NCI-H524 (cell line): ENCODE measurements at places on chromosomes 13 and 19.
A peak's percentile ranks its signal among the peaks of the same experiment; 100 is the strongest.

DNA sequence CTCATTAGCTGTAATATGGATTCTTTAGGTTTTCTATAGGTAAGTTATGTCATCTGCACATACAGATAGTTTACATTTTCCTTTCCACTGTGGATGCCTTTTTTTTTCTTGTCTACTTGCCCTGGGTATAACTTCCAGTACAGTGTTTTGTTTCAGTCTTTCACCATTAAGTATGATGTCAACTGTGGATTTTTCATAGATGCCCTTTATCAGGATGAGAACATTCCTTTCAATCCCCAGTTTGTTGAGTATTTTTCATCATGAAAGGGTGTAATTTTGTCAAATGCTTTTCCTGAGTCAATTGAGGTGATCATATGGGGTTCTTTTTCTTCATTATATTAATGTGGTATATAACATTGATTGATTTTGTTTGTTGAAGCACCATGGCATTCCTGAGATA is 43.6 kb upstream of the SACS start:
- DNase-seq, result no peak

GRCh38 chr13:100196375-100196774 is 107.5 kb downstream of the PCCA start:
- DNase-seq, result no peak

- no peak for DNase-seq
Measured at GRCh38 chr19:14450168-14450874, 17.2 kb downstream of the PKN1 start.

GRCh38 chr19:6800991-6801484 is 28.5 kb downstream of the VAV1 start:
- DNase-seq, result no peak

DNA sequence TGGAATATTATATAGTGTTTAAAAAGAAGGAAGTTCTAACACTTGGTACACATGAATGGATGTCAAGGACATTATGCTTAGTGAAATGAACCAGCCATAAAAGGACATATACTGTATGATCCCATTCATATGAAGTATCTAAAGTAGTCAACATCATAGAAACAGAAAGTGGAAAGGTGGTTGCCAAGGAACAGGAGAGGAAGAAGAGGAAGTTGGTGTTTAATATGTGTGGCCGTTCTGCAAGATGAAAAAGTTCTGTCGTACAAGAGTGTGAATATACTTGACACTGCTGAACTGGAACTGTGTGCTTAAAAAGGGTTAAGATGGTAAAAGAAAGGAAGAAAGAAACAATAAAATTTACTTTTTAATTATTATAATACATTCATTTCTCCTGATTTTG is 33.1 kb upstream of the C1QTNF9 start:
- DNase-seq, result no peak

DNA sequence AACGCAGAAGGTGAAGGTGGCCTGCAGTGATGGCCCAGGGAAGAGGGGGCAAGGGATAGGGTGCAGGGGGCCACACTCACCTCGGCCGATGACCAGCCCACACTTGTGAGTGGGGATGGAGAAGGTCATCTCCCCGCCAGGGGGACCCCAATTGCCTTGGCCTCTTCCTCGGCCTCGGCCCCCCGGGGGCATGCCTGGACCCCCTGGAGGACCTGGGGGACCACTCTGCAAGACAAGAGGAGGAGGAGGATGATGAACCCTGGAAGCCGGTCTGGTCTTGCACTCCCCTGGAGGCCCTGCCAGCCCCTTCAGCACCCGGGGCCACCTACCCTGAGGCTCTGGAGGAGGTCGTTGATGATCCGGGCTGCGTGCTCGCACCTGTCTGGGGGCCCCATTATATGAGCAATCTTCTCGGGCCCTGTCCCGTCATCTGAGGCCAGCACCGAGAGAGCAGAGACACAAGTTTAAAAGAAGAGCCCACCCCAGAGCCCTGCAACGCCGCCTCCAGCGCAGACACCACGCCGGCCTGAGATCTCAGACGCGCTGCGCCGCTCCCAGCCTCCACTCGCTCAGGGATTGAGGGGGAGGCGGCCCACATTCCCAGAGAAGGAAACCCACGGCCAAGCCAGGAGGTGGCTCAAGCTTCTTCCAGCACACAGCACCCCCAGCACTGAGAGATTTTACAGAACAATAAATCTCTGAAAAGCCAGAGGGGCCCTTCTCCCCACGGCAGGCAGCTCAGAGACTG is 7.8 kb downstream of the KHSRP start:
- DNase-seq, result no peak

DNA sequence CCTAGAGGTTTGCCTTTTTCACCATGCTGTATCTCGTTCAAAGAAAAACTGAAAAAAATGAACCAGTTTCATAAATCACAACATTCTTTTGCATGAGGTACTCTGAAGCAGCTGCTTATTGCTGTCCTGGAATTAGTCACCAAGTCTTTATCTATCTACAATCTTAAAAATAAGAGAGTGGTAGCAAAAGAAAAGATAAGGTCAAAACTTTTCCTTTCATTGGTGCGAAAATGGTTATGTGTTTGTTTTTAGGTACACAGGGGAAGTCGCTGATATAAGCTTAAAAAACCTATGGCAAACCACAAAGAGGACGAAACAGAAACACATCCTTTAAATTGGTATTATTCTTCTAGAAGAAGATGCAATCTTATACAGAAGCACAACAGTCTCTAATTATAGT is 20.7 kb downstream of the OBI1 start:
- no peak for DNase-seq

DNA sequence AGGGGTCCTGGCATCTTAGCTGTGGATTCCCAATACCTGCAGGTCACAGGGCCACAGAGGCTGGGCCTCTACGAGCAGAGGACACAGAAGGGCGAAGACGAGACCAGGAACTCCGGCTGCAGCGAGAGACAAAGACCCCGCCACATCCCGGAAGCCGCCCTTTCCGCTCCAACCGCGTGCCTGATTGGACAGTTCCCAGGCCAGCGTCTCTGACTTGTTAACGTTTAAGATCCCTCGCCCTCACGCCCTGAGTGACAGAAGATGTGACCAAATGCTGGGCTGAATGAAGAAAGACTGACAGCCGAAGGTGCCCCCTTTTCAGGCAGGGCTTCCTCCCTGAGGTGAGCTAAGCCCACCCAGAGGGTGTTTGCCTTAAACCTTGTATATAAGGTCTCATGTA is at the start of gene ZNF98:
ZNF98 (minus strand) TSS at position 136 of the 400 bp plus-strand sequence; CDS start at position 14, 122 bp downstream.
- DNase-seq, result no peak

GRCh38 chr19:35122687-35123551 is 7.3 kb downstream of the FXYD3 start:
- DNase-seq, result no peak

DNA sequence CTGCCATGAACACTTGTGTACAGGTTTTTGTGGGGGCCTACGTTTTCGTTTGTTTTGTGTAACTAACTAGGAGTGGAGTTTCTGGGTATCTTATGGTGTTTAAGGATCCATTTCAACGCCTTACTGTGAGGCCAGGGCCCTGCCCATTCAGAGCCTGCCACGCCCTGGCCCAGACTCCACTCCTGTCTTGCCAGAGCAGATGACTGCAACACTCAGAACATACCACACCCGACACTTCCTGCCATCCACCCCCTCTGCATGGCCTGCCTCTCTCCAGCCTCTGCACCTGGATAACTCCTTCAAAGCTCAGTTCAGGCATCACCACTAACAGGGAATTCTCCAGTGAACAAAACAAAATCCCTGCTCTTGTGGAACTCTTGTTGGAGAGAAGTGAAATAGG is 43.2 kb downstream of the RGCC start:
- no peak for DNase-seq

GRCh38 chr13:44425041-44425814 is 51.6 kb downstream of the SERP2 start:
- DNase-seq, result no peak

GRCh38 chr19:12847159-12848139 is 9.1 kb downstream of the MAST1 start:
- DNase-seq, result peak; percentile 52

DNA sequence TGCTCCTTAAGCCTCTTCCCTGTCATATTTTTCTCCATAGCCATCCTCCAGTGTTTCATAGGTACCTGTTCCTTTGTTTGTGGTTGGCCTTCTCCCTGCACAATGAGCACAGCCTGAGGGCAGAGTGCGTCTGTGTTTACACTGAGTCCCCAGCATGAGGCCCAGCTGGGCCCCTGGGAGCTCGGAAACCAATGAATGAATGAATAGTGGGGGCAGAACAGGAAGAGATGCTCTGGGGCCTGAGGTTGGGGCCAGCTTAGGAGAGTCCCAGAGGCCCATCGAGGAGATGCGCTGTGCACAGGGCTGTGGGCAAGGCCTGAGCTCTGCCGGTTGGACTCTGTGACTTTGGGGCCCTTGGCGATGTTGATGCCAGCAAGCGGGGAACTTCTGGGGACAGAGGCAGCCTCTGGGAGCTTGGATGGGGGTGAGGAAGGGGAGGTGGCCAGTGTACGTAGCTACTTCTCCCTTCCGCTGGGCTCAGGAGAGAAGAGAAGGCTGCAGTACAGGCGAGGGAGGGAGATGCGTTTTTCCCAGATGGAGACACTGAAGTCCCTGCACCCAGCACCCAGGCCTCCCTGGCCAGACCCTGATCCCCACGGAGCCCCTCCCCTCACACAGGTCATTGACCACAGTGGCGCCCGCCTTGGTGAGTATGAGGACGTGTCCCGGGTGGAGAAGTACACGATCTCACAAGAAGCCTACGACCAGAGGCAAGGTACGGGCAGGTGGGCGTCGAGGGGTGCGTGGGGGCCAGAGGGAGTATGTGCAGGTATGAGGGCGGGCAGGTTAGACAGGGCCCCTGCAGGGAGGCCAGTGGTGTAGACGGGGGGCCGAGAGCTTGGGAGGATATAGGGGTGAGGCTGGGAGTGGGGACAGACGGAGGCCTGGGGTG is 5.1 kb downstream of the TBCB start:
- DNase-seq, result no peak

DNA sequence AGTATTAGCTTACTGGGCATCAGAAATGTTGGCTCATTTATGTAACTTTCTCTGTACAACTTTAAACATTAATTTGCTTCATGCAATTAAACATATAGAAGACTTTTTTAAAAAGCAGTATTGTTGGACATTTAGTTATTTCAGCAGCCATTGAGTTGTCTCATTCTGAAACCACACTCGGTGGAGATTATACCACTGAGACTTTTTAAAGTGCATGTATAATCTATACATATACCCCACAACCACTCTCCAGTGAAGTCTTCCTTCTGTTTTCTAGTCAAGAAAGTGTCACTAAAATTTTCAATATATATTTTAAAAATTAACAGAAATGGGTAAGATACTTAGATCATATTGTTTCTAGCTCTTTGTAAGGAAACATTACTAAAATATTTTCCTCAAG is 15.5 kb downstream of the SETDB2 start:
- no peak for DNase-seq

DNA sequence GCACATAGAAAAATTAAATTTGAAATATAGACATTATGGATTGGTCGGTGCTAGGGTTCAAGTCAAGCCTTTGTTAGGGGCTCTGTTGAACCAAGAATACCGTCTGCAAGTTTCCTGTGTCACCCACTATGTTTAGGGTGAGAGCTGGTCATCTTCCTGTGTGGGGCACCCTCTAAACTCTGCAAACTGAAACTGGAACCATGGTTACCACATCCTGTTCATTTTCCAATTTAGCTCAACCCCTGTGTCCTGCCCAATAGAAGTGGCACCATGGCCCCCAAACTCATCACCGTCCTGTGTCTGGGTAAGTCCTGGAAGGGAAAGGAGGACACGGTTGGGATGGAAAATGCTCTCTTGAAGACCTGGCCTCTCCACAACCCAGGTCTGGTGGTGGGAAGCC is 29.9 kb downstream of the LAIR2 start:
- no peak for DNase-seq

DNA sequence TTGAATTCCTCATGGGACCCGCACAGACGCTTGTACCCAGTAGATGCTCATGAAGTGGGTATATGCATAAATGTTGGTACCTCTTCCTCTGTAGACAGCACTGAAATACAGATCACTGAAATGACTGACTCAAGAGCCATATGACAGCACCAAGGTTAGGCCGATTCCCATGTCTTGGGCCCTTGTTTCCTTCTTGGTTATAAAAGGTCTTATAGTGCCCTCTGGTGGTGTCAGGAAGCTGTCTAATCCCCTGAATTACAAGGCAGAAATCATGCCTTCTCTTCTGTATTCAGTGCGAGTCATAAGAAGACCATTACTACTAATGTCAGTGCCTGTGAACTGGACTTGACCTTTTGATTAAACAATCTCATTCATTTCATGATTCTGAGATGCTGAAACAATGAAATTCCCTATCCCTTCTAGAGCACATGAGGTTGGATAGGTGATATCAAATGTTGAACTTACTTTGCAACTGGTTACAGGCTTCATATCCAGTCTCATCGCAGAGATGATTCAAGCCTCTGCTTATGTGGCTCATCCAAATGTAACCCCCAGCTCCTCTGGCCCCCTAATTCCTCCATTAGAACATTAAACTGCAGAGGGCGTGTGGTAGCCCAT is 59.7 kb downstream of the SPATA13 start:
- DNase-seq, result peak; percentile 92

- DNase-seq, result no peak
Measured at GRCh38 chr13:60112771-60113170, 51.0 kb downstream of the DIAPH3 start.

- no peak for DNase-seq
Measured at GRCh38 chr19:56699552-56699951, 28.0 kb upstream of the ZNF835 start.

GRCh38 chr13:106533101-106533942 is 2.1 kb downstream of the EFNB2 start:
- peak; percentile 32 for DNase-seq

DNA sequence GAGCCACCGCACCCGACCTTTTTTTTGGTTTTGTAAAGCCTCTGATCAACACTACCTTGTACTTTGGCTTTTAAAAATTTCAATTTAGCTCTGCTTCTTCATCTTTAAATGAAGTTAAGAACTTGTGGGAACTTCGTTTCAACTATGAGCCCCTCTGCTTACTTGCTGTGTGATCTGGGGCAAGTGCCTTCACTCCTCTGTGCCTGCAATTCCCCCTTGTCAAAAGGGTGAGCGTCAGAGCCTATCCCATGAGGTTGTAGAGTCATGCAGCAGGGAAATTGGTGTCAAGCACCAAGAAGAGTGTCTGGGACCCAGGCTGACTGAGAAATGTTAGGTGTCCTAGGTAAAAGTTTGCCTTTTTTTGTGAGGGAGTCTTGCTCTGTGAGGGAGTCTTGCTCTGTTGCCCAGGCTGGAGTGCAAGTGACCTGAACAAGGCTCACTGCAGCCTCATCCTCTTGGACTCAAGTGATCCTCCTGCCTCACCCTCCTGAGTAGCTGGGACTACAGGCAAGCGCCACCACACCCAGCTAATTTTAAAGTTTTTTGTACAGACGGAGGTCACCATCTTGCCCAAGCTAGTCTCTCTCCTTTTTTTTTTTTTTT is 5.7 kb downstream of the VASP start:
- no peak for DNase-seq
